ENCODE measurements at places on chromosomes 3 and 15. TPM values are rescaled to one million over a fixed set of nuclear protein-coding genes. Genes with fewer than 3 reads are reported as not detected.

Gene IGSF11
- not detected for total RNA-seq

Gene GOLGA8Q
- total RNA-seq: not detected

Gene KIF7
- 2.1 TPM for total RNA-seq

DNA sequence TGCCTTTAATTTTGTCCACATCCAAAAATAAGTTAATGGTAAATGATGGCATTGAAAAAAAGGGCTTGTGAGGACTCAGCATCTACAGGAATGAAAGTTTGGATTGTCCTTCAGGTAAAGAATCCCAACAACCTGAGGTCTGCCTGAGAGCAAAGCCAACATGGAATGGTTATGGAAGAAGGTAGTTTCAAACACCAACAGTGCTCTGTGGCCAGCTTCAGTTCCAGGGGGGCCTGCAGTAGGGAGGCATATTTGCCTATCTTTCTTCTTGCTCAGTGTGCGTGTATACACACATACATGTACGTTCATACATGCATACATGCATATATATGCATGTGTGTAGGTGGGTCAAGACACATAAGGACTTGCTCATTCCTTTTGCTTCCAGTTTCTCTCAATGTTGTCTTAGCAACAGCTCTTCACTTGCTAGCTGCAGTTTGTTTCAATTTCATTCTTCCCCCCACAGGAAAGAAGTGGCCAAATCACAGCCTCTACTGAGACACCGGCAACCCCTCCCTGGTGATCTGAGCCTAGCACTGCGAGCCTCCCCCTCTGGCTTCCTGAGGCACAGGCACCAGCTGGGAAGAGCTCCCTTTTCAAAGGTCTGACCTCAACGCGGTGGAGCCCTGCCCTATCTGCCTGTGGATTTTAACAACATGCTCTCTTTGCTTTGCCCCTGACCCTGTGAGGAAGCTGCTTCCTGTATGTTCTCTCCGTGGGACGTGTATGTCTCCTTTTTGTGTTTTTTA, 146.2 kb downstream of the KLF13 start:
- DNase-seq: no peak

- DNase-seq: peak; percentile 76
Measured at GRCh38 chr15:71391421-71392088, 276.3 kb downstream of the THSD4 start.

- no peak for DNase-seq
Measured at GRCh38 chr3:111610189-111610588, 15.0 kb upstream of the ZBED2 start.

DNA sequence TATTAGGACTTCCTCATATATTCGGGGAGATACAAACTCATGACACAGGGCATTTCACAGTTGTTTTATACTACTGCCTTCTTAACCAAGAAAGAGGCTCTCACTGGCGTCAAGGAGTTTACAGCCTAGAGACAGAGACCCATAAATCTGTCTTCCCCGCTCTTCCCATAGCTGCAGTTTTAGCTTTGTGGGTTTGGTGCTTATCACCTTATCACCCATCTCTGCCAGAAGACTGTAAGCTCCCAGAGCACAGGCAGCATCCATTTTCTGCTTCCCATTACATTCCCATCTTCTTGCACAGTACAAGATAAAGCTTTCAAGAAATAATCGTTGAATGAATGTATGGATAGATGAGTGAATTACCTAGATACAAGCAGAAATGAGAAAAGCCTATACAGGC, 144.3 kb downstream of the TNIK start:
- DNase-seq: no peak

DNA sequence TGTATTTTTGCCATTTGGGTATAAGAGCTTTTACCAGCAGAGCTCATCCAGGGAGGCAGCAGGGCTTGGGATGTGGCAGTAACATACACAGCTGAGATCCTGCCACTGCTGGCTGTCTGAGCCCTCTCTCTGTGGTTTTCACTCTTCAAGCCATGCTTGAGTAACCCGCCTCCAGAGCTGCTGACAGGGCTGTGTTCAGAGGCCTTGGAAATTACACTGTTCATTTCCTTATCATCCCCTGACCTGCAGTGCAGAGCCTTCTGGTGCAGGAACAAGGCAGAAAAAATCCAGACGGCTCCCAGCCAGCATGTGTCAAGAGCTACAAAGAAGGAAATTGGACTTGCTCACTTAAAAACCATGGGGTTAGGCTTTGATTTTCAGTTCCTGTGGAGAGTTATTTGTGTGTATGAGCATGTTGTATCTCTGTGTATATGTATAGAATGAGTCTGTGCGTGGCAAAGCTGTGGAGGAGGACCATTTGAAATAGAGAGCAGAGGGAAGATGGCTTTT, 47.0 kb downstream of the ZNF609 start:
- peak; percentile 31 for DNase-seq

DNA sequence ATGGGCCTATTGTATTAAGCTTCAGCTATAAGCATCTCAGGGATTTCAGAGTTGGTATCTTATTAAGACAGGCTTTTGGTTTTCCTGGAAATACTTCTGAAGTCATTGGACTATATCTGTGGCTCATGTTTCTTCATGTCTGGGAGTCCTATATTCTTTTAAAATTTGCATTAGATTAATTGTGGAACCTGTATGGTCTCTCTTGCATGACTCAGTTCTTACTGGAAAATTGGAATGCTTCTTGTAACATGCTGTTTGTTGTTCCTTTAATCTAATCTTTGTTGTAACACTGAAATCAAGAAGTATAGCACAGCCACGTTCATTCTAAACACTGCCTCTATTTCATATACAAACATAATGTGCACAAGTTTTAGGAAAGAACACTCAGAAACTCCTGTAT, 208.1 kb downstream of the RBMS3 start:
- no peak for DNase-seq

DNA sequence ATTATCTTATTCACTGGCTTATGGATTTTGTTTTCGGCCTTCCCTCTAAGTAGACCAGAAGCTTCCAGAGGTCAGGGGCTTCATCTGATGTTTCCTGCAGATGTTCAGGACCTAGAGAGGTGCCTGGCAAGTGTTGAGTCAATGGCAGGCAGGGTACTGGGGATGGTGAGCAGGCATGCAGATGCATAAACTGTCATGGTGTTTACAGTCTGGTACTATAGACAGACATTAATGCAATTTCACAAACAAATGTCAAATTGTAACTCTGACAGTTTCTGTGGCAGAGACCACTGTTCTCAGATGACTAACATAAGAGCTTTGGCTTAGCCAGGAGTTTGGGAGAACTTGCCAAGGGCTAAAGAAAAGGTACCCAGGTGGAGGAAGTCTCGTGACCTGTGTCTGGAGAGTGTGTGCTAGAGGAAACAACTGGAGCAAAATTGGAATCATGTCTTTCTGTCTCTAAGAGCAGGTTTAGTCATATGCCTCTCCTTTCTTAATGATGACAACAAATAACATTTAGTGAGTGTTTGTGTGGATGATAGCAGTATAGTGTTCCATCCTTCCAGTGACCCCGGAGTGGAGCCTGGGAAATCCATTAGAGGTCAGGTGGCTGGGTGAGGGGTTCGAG, 53.7 kb upstream of the TRAK1 start:
- no peak for DNase-seq
